Heart right ventricle (tissue), 16 donors: ENCODE measurements at places on chromosomes 16 and 17. TPM values are rescaled to one million over a fixed set of nuclear protein-coding genes. Genes with fewer than 3 reads are reported as not detected.
A peak's percentile ranks its signal among the peaks of the same experiment; 100 is the strongest.

GRCh38 chr16:53457670-53458069, 23.4 kb downstream of the RBL2 start:
- no peaks in the 10 kb centered on the region for H3K27me3 ChIP-seq
- H3K4me3 ChIP-seq = no peak overlapping the region
- DNase-seq = no peak
- no peaks in the 10 kb centered on the region for H3K4me1 ChIP-seq
- H3K27ac ChIP-seq = no peak overlapping the region

GRCh38 chr17:9973669-9974447, 68.8 kb upstream of the RCVRN start:
- no peaks in the 10 kb centered on the region for H3K27me3 ChIP-seq
- peaks cover 31% of the 10 kb centered on the region for H3K4me1 ChIP-seq
- H3K4me3 ChIP-seq = no peak overlapping the region
- no peak overlapping the region for H3K27ac ChIP-seq

- peaks cover 30% of the 10 kb centered on the region for H3K27me3 ChIP-seq
- no peaks in the 10 kb centered on the region for H3K36me3 ChIP-seq
- no peak overlapping the region for H3K27ac ChIP-seq
- DNase-seq = no peak
- H3K4me1 ChIP-seq = no peaks in the 10 kb centered on the region
- H3K4me3 ChIP-seq = no peak overlapping the region
Observed at GRCh38 chr16:21666772-21667171, 3.0 kb downstream of the OTOA start.

DNA sequence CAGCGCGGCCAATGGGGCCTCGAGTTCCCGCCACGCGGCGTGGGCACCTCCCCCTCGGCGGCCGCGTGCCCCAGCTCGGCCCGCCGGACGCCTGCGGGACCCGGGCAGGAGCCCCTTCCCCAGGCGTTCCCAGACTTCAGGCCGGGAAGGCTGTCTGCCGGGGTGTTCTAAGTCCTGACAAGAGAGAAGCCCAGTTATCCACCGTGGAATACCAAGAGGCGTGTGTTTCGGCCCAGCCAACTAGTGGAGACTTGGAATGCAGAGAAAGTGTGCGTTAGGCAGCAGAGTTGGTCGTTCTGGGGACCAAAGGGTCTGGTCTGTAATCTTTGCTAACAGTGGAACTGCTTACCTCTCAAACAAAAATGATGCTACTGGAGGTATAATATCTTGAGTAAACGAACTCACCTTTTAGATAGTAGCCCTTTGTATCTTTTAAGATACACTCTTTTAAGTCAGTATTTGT, 251 bp upstream of the HSF5 start:
- H3K4me3 ChIP-seq = no peak overlapping the region
- no peak overlapping the region for H3K27ac ChIP-seq
- H3K27me3 ChIP-seq = no peaks in the 10 kb centered on the region
- H3K4me1 ChIP-seq = peaks cover 5% of the 10 kb centered on the region

- no peak overlapping the region for H3K27ac ChIP-seq
- no peaks in the 10 kb centered on the region for H3K27me3 ChIP-seq
- H3K4me1 ChIP-seq = no peaks in the 10 kb centered on the region
- H3K36me3 ChIP-seq = no peaks in the 10 kb centered on the region
Observed at GRCh38 chr16:9068886-9069285, 22.6 kb upstream of the HAPSTR1 start.

GRCh38 chr17:546456-546855, 168.2 kb downstream of the VPS53 start:
- H3K4me3 ChIP-seq = no peak overlapping the region
- H3K4me1 ChIP-seq = no peaks in the 10 kb centered on the region
- H3K36me3 ChIP-seq = peaks cover 4% of the 10 kb centered on the region
- DNase-seq = no peak

GRCh38 chr17:48609759-48610281, 997 bp downstream of the HOXB7 start:
- H3K36me3 ChIP-seq = no peaks in the 10 kb centered on the region
- H3K27ac ChIP-seq = no peak overlapping the region
- no peak for DNase-seq
- peaks cover 98% of the 10 kb centered on the region for H3K27me3 ChIP-seq

DNA sequence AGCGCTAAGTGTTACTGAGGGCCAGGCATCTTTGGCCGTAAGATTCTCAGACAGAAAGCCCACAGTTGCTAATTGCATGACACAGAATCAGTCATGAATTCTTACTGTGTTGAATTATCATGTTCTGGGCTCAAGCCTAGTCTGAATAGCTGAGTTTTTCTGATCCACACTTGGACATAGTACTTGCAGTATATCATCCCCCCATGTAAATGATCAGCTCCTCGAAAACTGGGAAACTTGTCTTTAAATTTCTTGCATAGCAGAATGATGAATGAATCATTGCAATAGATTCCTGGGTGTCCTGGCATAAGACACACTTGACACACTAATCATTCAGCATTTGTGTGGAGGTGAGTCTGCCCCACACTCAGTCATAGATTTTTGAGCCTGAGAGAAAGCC, 2.2 kb downstream of the MLYCD start:
- H3K4me1 ChIP-seq = peaks cover 38% of the 10 kb centered on the region
- peak overlapping the region; percentile 86 for H3K4me3 ChIP-seq
- no peaks in the 10 kb centered on the region for H3K27me3 ChIP-seq
- peak overlapping the region; percentile 96 for H3K27ac ChIP-seq
- H3K36me3 ChIP-seq = no peaks in the 10 kb centered on the region
- no peak for DNase-seq

DNA sequence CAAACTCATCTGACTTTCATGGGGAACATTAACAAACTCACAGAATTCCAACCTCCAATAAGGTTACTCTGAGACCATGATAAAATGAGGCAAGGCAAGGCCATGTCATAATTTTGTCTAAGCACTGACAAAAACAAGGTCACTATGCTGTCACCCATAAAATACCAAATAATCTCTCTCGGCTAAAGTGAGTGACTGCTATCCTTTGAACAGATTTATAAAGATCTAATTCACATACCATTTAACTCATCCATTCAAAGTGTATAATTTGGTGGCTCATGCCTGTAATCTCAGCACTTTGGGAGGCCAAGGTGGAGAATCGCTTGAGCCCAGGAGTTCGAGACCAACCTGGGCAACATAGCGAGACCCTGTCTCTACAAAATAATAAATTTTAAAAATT, 20.6 kb upstream of the CA4 start:
- H3K4me3 ChIP-seq = no peak overlapping the region
- DNase-seq = no peak
- peaks cover 7% of the 10 kb centered on the region for H3K36me3 ChIP-seq

- no peak overlapping the region for H3K27ac ChIP-seq
- no peaks in the 10 kb centered on the region for H3K27me3 ChIP-seq
- no peak overlapping the region for H3K4me3 ChIP-seq
Observed at GRCh38 chr17:74786431-74787055, 10.4 kb upstream of the NAT9 start.

- no peak overlapping the region for H3K4me3 ChIP-seq
- DNase-seq = no peak
- H3K36me3 ChIP-seq = no peaks in the 10 kb centered on the region
- no peaks in the 10 kb centered on the region for H3K4me1 ChIP-seq
- H3K27ac ChIP-seq = no peak overlapping the region
Observed at GRCh38 chr17:60846175-60846574, 168.5 kb downstream of the BCAS3 start.

DNA sequence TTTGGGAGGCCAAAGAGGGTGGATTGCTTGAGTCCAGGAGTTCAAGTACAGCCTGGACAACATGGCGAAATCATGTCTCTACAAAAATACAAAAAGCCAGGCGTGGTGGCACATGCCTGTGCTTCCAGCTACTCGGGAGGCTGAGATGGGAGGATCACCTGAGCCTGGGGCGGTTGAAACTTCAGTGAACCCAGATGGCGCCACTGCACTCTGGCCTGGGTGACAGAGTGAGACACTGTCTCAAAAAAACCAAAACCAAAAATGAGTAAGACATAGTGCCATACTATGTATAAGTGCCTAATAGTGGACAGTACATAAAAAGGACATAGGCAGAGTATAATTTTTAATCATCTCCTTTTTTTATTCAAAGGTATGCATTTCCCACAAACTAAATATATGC, 4.0 kb downstream of the CTC1 start:
- no peak overlapping the region for H3K4me3 ChIP-seq
- no peak overlapping the region for H3K27ac ChIP-seq
- H3K27me3 ChIP-seq = no peaks in the 10 kb centered on the region

DNA sequence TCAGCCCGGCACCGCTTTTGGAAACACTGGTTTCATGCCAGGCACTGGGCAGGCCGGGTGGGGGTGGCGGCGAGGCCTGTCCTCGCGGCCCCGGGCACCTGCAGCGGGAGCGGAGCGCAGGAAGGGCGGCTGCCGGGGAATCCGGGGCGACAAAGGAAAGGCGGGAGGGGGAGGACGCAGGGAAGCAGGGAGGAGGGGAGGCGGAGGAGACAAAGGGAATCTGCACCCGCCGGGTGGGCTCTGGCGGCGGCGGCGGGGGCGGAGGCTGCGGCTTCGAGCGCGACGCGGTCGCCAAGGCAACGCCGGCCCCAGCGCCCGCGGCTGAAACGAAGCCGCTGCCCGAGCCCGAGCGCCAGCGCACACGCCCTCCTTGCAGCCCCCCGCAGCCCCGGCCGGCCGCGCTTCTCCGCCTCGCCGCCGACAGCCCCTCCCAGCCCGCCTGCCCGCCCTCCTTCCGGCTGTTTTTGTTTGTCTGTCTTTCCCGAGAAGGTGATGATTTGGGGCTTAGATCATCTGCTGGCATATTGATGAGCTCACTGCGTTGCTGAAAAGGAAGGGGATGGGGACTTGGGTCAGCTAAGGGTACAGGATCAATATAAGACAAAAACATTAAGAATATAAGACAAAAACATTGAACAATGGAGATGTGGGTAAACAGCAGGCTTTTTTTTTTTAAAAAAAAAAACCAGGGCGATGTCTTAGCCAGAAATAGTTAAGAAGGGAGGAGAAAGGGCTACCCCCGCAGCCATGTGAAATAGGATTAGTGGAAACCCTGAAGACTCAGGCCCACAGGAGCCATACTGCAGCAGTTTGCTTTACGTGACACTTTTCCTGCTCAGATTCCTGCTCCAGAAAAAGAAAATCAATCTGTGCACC, 32.7 kb downstream of the CDK5R1 start:
- H3K4me1 ChIP-seq = peaks cover 36% of the 10 kb centered on the region
- peak overlapping the region; percentile 5 for H3K27ac ChIP-seq
- H3K27me3 ChIP-seq = no peaks in the 10 kb centered on the region

DNA sequence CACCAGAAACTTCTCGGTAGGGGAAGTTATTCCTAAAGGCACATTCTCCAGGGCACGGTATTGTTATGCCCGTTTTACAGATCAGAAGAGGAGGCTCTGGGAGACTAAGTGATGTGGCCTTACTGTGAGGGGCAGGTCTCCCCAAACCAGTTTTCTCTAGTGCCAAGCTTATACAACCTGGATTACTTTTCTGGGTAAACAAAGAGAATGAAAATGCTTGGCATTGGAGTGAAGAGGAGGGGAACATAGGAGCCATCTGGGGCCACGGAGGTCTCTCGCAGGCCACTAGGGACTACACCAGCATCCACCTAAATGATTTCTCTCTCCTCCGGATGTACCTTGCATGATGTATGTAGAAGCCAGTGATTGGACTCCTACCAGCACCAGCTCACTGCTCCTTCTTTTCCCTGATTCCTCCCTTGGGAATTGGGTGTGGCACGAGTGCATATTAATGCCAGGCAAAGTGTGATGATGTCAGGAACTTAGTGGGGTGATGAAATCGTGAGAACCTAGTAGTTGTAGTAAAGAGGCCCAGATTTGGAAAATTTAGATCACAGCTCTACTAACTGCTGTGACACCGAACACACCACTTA, 674 bp downstream of the TOM1L1 start:
- H3K27me3 ChIP-seq = peaks cover 14% of the 10 kb centered on the region
- H3K4me1 ChIP-seq = no peaks in the 10 kb centered on the region
- DNase-seq = no peak
- no peaks in the 10 kb centered on the region for H3K36me3 ChIP-seq
- peak overlapping the region; percentile 51 for H3K4me3 ChIP-seq
- H3K27ac ChIP-seq = no peak overlapping the region

DNA sequence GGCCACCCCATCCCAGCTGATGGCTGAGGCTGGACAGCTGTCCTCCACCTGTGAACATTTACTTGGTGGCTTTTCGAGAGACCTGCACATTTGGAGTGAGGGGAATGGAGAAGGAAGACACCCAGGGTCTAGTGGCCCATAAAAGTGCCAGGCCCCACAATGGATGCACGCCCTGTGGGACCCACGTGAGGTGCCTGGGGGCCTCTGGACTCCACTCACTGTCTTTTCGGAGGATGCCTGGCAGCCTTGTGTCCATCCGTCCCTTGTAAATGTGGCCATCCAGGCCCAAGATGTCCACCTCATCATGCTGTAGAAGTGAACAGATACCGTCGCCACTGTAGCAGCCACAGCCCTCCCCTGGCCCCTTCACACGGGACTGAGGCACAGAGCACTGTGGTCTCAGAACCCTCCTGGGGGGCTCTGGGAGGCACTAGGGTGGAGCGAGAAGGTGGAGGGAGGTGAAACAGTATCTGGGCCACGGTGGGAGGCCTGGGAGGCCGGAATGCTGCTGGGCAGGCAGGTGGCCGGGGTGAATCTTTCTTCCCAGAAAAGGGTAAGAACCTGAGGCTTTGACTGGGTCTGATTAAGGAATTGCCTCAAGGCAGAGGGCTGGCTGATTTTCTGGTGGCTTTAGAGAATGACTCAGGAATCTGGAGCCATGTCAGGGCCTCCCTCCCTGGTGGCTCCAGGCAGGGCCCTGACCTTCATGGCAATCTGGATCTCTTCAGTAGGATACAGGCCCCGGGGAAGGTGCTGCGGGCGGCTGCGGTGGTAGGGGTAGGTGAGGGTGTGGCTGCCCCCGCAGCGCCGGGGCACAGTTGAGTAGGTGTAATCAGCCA, 11.5 kb downstream of the UBALD2 start:
- H3K36me3 ChIP-seq = no peaks in the 10 kb centered on the region
- H3K4me1 ChIP-seq = peaks cover 29% of the 10 kb centered on the region
- DNase-seq = no peak
- no peak overlapping the region for H3K4me3 ChIP-seq

Gene CDRT15L2
- not detected for polyA plus RNA-seq

Gene C1QTNF8
- polyA plus RNA-seq = not detected

Gene FOXF1
- polyA plus RNA-seq = 0.16 TPM

Gene KIF19
- polyA plus RNA-seq = 0.29 TPM

Gene KRT36
- polyA plus RNA-seq = not detected

Gene PIPOX
- 0.12 TPM for polyA plus RNA-seq
